ENCODE measurements at places on chromosomes 7 and 10.

DNA sequence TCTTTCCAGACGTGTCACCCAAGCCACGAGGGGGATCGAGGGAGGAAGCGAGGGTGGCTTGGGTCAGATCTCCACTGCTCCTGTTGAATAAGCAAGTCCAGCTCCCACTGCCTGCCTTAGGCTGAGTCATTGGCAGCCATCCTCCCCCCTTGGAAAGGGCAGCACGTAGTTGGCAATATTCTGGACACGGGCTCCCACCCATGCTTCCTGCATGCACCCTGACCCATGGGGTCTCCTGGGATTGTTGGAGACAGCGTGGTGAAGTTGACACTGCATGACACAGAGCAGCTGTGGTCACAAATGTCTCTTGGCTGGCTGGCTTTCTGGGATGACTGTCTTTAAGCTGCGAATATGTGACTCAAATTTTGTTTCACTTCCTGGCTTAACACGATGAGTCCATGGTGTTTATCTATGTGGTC is 11.2 kb downstream of the BTBD16 start:
- DNase-seq: no peak

DNA sequence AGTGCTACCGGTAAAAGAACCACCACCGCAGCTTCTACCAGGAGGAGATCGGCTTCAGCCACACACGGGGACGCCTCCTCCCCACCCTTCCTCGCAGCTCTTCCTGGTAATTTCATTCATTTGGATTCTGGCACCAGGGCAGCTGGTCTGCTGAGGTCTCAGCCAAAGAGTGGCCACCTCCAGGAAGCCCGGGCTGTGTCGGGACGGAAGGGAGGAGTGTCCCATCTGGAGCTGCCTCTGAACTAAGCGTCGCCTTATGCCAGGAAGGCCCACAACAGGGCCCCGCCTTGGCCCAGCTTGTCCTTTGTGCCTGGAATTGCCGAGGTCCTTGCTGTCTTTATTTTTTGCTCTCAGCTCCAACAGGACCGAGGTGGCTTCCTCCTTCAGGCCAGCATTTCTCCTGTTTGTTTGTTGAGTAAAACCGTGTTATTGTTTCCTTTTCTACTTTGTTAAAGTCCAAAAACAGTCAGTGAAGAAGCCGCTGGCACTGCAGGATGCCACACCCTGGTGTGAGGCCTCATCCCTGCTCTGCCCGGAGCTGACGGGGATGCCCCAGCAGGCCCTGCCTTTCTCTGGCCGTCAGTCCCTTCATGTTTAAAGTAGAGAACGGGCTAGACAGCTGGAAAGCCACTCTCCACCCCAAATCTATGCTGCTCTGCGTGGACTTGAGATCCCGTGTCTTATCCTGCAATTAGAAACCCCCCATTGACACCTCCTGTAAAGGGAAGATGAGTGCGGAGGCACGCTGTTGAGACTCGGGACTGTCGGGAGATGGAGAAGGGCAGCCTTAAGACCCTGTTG is 24.5 kb upstream of the TTYH3 start:
- no peak for DNase-seq

DNA sequence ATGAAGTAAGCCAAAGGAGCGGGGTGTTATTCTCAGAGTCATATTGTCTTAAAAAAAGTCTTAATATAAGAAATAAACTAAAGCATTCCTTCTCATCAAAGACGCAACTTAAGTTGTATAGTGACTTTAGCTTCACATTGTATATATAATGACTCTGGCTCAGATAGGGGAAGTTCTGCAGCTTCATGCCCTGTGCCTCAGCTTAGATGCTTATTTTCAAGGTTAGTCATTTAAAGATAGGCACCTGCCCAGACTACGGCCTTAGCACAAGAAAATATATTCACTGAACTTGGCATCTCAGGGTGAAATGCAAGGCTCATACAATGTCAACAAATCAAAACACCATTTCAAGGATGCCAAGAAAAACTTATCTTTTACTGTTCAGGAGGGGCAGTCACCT is 52.8 kb upstream of the DNAJB12 start:
- DNase-seq: no peak

DNA sequence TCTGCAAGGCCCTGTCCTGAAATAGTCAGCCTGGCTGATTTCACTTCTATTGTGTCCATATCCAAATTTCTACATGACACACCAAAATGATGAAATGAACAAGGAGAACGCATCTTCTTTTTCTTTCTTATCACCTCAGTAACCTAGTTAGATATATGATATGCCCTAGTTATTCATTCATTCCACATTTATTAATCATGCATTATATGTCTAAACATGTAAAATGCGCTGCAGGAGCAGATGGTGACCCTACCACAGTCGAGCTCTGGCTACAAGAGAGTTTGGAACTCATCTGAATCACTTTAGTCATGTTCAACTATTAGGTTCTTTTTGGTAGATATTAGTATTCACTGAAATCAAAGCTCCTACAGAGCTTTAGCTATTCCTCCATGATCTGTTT is 31.8 kb upstream of the VPS41 start:
- DNase-seq: no peak

- no peak for DNase-seq
These were observed 129.4 kb upstream of the PLPP4 start for GRCh38 chr10:120327675-120328074.

- no peak for DNase-seq
These were observed 165.0 kb upstream of the ASAH2 start for GRCh38 chr10:50416181-50416824.

DNA sequence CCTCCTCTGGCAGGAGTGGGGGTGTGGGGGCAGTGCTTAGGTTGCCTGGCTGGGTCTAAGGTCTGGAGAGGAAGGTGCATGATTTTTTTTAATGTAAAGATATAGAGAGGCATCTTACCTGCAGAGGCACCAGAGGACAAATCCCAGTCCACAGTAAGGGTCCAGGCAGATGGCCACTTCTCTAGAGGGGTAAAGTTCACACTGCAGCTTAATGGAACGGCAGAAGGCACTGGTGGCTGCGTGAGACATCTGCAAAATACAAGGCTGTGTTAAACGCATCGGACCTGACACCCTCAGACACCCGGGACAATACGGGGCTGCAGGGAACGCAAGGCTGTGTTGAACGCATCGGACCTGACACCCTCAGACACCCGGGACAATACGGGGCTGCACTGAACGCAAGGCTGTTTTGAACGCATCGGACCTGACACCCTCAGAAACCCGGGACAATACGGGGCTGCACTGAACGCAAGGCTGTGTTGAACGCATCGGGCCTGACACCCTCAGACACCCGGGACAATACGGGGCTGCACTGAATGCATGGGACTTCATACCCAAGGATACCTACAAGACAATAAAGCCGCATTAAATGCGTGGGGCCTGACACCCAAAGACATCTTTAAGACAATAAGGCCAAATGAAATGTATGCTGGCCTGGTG is 206.0 kb downstream of the ZMYND11 start:
- DNase-seq: no peak

GRCh38 chr7:27600247-27600646 is 62.4 kb downstream of the HIBADH start:
- no peak for DNase-seq

DNA sequence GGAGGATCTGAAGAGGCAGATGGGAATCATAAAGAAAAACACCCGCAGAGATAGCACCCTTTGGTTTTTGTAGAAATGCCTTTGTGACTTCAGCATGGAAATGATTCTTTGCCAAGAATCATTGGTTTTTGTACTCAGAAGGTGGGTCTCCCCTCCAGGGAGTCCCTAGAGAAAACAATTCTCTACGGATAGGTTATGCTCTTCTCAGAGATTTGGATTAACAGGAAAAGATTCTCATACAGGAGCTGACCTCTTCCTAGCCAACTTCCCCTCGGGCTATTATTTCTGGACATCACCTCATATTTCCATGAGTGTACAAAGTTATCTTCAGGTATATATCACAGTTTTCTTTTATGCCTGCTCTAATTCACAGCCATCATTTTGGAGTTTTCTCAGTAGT is 274.2 kb upstream of the HABP2 start:
- no peak for DNase-seq

- DNase-seq: no peak
These were observed 147.1 kb downstream of the SLC25A13 start for GRCh38 chr7:96174812-96175211.

- no peak for DNase-seq
These were observed 31.6 kb upstream of the AGMO start for GRCh38 chr7:15593382-15593781.

- DNase-seq: no peak
These were observed 525.9 kb upstream of the FOXK1 start for GRCh38 chr7:4156190-4156589.

GRCh38 chr7:89623018-89623672 is 531.1 kb upstream of the STEAP1 start:
- DNase-seq: no peak

DNA sequence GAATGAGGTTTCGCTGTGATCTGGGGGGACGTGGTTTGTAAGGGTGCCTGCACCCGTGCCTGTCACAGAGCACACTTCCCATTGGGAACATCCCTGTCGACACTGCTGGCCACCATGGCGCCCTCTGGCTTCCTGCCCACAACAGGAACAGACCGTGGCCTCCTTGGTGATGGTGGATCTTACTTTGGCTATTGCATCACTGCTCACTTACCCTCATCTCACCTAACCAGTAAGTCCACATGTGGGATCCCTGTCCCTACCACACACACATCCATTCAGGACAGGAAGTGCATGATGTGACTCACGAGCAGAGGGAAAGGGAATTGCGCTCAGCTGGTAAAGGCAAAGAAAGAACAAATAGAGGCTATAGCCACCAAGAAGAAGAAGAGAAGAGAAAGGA is 26.2 kb upstream of the SEC61G start:
- no peak for DNase-seq

DNA sequence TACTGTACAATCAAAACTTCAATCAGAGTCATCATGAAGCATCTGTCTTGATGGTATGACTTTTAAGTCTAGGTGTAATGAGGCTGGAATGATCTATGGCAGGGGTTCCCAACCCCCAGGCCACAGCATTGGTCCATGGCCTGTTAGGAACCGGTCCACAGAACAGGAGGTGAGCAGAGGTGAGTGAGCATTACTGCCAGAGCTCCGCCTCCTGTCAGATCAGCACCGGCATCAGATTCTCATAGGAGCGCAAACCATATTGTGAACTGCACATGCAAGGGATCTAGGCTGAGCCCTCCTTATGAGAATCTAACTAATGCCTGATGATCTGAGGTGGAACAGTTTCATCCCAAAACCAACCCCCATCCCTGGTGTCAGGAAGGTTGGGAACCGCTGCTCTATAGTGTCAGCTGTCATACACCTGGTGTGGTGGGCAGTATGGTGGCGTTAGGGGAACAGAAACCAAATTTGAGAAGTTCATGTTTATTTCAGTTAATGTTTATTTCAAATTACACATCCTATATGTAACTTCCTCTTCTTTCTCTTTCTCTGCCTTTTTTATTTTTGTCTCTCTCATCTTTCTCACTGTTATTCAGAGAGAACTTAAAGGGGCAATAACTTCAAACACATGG is 432.6 kb downstream of the TNS3 start:
- no peak for DNase-seq

- no peak for DNase-seq
These were observed 49.8 kb downstream of the PAXIP1 start for GRCh38 chr7:154953006-154953684.

GRCh38 chr10:1715821-1716220 is 21.5 kb downstream of the ADARB2 start:
- no peak for DNase-seq

GRCh38 chr7:127437241-127437640 is 44.7 kb upstream of the ZNF800 start:
- DNase-seq: no peak

- DNase-seq: no peak
These were observed 767.7 kb downstream of the KCNMA1 start for GRCh38 chr10:76869931-76870330.

GRCh38 chr10:26457088-26457487 is 18.9 kb downstream of the APBB1IP start:
- no peak for DNase-seq

GRCh38 chr7:109246330-109247077 is 676.8 kb downstream of the DNAJB9 start:
- peak; percentile 27 for DNase-seq

DNA sequence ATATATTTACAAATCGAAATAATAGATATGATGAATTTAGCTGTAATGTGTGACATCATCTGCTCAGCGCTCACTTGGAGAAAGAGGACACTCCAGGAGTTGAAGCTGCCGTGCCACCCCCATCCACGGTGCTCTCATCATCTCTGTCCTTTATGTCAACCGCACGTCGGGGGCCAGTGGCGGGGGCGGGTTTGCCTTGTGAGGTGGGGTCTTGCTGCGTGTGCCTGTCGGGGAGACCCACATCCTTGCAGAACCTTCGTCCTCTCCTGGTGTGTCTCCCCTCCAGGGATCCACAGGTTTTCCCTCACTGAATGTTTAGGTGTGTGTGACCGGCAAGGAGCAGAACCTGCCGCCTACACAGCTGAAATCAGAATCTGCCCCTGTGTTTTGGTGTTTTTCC is 71.6 kb downstream of the INPP5A start:
- DNase-seq: no peak

DNA sequence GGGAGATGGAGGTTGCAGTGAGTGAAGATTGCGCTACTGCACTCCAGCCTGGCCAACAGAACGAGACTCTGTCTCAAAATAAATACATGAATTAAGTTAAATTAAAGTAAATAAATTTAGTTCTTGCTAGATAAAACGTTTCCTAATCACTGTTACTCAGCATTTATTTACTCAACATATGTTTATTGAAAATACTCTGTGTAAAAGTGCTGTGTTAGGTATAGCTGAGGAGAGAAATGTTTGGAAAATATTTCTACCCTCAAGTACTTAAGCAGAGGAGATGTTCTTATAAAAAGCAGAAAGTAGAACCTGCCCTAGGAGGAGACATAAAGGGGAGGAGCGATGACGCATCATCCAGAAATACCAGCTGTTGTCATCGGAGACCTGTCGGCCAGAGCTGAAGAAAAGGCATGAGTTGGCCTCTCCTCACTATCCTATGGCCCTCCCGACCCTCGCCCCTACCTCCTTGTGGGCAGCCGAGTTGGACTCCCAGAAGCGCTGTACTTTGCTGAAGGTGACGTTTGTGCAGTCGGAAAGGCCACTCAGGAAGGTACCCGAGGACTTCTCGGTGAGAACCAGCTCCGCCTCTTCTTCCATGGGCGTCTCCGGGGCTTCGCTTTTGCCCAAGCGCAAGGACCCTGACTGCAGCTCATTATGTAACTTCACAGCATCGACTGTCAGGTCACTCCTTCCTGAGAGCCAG is 1.1 kb downstream of the RRP12 start:
- peak; percentile 52 for DNase-seq

DNA sequence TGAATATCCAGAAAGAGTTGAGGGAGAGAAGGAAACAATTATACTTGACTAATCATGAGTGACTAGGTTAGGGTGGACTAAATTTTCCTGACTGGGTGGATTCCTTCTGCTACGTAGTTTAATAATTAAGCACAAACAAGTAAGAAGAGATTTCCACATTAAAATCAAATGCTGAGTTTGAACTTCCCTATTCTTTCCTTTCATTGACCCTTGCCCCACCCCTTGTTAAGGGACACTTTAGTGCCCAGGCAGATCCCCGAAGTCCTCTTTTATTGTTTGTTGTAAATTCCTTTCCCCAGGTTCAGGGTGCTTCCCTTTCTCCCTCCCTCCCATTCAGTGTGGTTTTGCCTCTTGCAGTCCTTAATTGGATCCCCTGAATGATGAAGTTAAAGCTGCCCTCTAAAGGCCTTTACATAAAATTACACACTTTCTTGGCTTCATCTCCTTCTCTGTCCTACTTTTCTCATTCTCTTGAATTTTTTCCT is 8.8 kb upstream of the SPAM1 start:
- no peak for DNase-seq
